ENCODE measurements at places on chromosomes 5 and 9.

GRCh38 chr5:81140441-81140840, 92.7 kb upstream of the CKMT2 start:
- no peak for DNase-seq

DNA sequence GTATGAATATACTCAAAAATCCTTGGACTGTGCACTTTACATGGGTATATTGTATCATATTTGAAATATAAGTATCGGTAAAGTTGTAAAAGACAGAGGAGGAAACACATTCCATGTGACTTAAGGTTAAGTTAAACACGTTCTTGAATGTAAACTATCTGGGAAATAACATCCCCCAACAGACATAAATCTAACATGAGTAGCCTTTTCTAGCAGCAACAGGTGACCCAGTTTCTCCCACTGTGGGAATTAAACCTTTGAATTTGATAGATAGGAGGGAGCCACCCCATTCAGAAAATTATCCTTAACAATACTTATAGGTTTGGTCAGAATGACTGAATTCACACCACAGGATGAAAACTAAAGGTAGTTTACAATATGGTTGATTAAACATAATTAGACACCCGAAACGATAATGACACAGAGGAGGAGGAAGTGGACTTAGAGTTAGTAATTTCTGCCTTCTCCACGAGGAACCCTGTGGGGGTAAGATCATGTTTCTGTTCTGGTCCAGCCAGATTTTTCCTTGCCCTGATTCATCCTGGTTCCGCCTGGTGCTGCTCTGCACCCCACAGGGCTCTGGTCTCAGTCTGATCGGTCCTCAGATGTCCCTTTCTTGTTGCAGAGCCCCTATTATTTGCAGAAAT, 84.6 kb upstream of the DNAH5 start:
- DNase-seq, result no peak

- no peak for DNase-seq
These were observed 20.0 kb downstream of the SLC30A5 start for GRCh38 chr5:69113851-69114250.

GRCh38 chr5:159667286-159667685, 249.0 kb upstream of the ADRA1B start:
- no peak for DNase-seq

- peak; percentile 55 for DNase-seq
These were observed 6.1 kb upstream of the TNIP1 start for GRCh38 chr5:151086905-151087360.

- DNase-seq, result no peak
These were observed 1.7 kb upstream of the TCOF1 start for GRCh38 chr5:150355791-150356190.

GRCh38 chr5:102867992-102868662, 113.0 kb downstream of the PAM start:
- DNase-seq, result no peak

DNA sequence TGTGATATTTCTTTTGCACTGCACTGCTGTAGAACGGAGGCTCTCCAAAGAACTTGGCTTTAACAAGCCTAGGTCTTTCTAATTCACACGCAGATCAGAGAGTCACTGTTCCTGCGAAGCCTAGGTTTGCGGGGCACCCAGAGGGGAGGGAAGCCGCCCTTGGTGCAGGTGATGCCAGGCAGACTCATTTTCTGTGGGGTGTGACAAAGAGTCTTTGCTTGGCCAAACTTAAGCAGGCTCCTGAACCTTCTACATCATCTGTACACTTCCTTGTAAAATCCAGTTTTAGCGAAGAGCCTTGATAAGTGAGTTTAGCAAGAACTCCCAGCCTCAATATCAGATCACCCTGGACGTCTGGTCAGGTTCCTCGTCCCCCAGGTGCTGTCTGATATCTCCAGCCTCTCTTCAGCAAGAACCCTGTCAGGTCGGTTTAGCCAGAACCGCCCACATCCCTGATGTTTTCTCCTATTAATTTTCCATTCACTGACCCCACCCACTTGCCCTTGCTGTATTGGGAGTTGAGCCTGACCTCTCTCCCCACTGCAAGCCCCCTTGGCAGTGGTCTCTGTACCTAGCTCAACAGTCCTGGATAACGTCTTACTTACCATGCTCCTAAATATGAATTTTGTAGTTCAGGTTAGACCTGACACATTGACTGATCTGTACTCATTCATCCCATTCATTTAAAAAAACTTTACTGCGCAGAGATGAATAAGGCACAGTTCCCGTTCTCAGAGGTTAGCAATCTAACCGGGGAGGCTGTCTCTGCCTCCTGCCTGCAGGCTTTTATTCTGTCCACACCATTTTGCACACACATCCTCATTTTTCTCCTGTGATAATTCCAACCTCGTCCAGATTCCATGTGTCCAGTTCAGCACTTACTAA, 880 bp upstream of the UBAC1 start:
- no peak for DNase-seq

DNA sequence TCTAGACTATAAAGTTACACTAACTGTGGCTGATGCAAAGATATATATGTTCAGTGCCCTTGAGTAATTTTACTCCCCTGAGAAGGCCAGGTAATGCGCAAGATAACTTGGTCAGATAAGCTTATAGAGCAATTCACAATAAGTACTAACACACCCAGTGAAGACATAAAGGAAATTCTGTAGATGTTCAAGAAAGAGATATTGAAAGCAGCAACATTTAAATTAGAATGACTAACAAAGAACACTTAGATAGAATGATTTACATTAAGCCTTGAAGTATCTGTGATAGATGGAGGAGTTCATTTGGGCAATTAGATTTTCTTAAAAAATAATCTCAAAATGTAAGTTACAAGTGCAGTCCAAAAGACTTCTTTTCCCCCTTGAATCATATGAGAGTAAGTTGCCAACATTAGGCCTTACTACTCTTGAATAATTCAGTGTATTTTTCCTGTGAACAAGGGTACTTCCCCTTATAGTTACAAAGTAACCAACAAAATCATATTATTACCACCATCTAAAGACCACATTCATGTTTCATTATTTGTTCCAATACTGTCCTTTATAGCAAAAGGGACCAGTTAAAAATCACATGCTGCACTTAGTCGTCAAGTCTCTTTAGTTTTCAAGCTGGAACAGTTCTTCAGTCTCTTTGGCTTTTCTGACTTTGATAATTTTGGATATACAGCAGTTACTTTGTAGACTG, 44.4 kb upstream of the ELOVL7 start:
- DNase-seq, result no peak

DNA sequence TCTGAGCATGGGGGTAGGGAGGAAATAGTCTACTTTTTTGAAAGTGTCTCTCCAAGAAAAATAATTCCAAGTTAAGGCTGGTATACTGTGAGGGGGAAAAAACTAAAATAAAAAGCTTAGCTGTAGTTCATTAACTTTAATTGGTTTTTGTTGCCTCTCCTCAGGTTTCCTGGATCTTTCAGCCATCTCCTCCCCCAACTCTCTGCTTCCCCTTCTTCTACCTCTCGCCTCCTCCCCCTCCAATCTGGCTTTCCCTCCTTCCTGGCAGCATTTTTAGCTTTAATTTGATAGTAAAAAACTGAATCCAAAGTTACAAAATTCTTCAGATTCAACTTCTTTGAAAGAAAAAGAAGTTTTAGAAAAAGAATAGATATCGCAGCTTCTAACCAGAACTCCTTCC, 462.6 kb downstream of the CETN3 start:
- no peak for DNase-seq

GRCh38 chr5:10106806-10107205, 142.9 kb downstream of the ATPSCKMT start:
- no peak for DNase-seq

GRCh38 chr9:132820169-132820944, 57.7 kb downstream of the AK8 start:
- no peak for DNase-seq

- DNase-seq, result no peak
These were observed 84.4 kb upstream of the SPIN1 start for GRCh38 chr9:88303721-88304451.

- no peak for DNase-seq
These were observed 1.3 kb downstream of the MAN1B1 start for GRCh38 chr9:137088121-137088520.

- DNase-seq, result no peak
These were observed 59.6 kb downstream of the RAI14 start for GRCh38 chr5:34715711-34716110.

DNA sequence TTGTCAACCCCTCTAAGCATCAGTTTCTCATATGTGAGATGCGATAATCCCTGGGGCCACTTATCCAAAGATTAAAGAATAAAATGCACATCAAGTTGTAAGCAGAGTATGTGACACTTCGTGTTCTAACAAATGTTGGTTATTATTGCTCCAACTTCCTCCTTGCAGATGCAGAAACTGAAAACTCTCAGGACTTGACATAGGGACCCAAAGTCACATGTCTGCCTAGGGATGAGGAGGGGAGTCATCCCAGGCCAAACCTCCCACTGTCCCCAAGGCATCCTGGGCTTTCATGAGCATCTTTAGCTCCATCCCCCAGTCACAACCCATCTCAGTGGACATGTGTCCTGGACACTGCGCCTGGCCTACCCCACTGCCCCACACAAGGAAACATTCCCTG, 27.5 kb upstream of the SYK start:
- DNase-seq, result no peak

DNA sequence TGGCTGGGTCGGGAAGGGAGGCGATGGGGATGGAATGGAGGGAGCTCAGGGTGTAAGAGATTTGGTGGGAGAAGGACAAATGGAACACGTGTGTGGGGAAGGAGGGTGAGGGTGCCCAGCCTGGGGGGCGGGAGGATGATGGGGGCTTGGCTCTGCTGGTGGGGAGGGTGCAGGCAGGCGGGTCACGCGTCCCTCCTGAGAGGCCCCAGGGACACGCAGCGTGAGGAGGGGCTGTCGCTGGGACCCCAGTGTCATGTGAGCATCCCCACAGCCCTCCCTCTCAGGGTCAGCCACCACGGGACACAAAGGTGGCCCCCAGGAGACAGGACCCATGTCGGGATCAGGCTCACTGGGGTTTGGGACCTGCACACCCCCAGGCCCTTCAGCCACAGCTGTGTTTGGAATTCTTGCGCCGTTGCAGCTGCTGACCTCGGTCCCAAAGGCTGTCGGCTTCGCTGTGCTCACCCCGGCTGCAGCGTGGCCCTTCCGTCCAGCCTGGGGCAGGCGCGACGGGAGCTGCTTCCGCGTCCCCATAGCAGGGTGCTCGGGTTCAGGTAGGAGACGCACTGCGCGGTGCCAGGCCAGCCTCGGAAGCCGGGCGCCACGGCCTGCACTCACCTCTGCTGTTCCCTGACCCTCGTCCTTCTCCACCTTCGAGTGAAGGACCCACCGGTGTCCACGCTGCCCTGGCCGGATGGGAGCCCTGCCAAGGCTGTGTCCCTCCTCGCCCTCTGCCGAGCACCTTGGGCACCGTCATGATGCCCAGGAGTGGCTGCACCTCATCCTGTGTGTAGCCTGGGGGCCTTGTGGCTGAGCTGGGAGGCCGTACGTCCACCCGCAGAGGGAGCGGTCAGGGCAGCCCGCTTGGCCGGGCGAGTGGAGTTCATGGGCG, 5.4 kb downstream of the SLC6A19 start:
- no peak for DNase-seq

DNA sequence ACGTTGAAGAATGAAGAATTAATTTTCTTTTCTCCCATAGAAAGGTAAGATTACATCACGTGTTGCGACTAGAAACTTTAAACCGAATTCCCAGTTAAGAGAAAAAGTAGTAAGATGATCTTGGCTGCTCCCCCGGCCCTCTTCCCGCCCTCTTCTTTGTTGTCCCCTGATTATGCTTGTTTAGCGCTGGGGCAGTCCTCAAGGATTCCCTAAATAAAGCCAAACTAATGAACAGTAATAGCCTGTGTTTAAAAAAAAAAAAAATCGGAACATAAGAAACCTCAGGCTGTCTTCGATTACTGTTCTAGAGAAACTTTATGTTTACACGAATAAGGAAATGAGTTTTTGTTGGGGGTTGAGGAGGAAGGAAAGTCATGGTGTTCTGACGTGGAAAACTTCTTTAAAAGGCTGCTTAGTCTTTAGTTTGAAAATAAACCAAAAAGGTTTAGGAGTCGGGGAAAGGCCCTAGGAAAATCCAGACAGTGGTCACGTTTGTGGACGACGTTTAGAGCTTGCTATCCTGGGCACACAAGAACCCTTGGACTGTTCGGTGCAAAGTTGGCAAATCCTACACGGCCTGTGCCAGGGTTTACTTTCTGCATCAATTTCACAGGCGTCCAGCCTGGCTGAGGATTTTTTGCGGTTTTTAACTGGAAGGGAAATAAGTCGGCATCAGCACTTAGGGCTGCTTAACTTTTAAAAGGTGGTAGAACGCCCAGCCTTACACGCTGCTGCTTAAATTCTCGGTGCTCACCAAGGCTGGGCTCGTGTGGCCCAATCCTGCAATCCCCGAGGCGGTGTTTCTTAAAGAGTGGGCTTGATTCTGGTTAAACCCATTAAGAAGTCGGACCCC, 1.1 kb upstream of the MAT2B start:
- DNase-seq, result no peak

DNA sequence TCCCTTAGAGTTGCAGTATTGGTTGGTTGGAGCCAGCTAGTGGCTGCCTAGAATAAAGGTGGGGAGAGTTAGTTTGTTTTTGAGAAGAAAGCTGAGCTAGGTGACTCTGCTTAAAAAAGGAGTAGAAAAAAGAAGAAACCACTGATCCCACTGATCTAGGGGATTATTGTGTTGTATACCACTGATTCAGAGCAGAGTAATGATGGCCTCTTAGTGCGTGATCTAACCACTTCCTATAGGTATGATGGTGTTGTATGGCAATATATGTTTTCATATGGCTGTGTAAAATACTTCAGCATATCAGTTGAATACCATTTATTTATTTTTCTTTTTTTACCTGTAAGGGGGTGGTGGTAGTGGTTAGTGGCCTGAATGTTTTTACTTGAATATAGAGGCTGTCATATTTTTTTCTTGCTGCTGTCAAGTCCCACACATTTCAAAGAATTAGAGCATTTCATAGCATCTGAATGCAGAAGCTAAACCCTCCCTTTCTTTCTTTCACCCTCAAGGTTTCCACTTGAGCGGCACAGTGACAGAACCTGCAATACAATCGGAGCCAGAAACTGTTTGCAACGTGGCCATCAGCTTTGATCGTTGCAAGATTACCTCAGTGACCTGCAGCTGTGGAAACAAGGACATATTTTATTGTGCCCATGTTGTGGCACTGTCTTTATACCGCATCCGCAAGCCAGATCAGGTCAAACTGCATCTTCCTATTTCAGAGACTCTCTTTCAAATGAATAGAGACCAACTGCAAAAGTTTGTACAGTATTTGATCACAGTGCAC, 140.3 kb downstream of the ZSWIM6 start:
- no peak for DNase-seq

DNA sequence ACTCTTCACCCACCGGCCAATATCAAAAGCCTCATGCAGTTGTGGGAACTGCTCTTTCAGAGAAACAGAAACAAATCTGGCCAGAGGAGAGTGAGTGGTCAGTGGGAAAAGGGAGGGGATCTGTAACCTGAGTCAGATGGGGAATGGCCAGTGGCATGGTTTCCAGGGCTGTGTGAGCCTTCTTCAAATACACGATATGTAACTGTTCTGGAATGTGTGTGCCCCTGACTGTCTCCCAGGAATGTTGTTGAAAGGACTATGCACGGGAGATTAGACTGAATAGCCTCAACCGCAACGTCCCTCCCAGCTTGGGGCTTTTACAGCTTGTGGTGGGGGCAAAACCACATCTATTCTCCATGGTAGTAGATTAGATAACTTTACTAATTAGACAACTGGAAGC, 60.8 kb downstream of the SH3TC2 start:
- no peak for DNase-seq

GRCh38 chr9:92224177-92224576, 69.3 kb downstream of the IARS1 start:
- no peak for DNase-seq
